Upper lobe of left lung (tissue), 6 donors: ENCODE measurements at places on chromosomes 4 and X. TPM values are rescaled to one million over a fixed set of nuclear protein-coding genes. Genes with fewer than 3 reads are reported as not detected.
A peak's percentile ranks its signal among the peaks of the same experiment; 100 is the strongest.

DNA sequence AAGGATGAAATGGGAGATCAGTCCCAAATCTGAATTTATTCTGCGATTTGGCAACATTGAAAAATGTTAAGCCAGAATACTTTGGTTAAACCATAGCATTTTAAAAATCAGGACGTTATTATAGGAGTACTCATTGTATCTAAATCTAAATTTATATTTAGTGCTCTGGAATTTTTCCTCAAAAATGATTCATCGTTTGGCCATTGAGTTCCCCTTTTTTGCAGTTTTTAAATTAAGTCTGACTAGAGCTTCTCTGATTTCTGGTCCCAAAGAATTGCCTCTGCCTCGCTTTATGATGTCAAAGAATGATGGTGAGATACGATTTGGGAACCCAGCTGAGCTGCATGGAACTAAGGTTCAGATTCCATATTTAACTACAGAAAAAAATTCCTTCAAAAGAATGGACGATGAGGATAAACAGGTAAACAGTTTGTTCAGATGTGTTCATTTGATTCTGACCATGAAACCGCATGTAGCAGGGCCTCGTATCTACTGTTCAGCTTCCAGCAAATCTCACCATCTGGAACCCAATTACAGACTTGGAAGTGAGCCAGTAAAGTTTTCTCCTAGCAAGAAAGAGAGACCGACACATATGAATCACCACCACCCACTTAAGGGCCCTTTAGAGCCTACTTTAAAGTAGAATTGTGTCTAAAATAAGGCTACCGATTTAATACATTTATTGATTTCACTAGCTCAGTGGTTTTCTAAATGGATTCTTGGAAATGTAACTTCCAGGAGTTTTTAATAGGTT lies 75.6 kb downstream of the REPS2 start:
- no peaks in the 10 kb centered on the region for H3K27me3 ChIP-seq
- no peaks in the 10 kb centered on the region for H3K4me1 ChIP-seq
- no peak overlapping the region for H3K27ac ChIP-seq
- no peak for DNase-seq
- H3K36me3 ChIP-seq, result no peaks in the 10 kb centered on the region

DNA sequence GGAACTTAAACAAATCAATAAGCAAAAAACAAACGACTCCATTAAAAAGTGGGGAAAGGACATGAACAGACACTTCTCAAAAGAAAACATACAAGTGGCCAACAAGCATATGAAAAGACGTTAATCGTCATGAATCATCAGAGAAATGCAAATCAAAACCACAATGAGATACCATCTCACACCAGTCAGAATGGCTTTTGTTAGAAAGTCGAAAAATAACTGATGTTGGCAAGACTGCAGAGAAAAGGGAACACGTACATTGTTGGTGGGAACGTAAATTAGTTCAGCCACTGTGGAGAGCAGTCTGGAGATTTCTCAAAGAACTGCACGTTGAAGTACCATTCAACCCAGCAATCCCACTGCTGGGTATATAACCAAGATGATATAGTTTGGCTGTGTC lies 23.7 kb downstream of the NEUROG2 start:
- no peak overlapping the region for H3K27ac ChIP-seq
- H3K4me3 ChIP-seq, result no peak overlapping the region
- no peaks in the 10 kb centered on the region for H3K4me1 ChIP-seq
- H3K27me3 ChIP-seq, result no peaks in the 10 kb centered on the region

DNA sequence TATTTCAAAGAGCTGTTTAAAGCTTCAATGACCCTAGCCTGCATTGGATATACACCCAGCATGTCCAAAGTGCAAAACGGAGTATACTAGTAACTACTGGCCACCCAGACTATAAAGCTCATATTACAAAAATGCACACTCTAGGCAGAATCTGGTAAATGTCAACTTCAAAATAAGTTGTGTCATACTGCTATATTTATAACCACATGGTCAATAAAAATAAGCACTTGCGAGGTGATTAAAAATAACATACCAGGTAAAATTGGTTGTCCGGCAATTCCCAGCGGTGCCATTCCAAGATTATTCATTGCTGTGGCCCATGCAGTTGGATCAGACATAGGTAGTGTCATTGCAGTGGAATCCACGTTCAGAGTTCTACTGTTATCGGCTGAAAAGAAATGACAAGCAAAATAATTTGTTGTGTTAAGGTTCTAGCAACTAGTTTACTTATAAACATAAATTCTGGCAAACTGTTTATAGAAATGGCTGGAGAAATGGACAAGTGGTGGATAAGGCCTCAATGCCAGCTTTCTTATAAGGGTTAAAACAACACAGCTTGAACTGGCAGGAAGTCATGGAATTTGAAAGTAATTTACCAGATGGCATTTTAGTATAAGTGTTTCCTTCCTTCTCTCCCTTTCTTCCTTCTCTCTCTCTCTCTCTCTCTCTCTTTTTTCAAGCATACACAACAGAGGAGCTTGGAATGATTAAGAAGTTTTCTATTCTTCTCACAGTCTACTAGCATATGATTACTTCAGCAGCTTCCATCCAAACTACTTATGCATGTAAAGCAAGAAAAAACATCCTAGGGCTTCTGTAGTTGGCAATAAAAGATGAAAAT lies 199.9 kb downstream of the ENOX2 start:
- no peaks in the 10 kb centered on the region for H3K4me1 ChIP-seq
- no peak for DNase-seq
- H3K4me3 ChIP-seq, result no peak overlapping the region
- H3K27ac ChIP-seq, result no peak overlapping the region

- H3K36me3 ChIP-seq, result no peaks in the 10 kb centered on the region
- DNase-seq, result peak; percentile 87
- no peaks in the 10 kb centered on the region for H3K27me3 ChIP-seq
- H3K4me1 ChIP-seq, result peaks cover 13% of the 10 kb centered on the region
- no peak overlapping the region for H3K27ac ChIP-seq
- no peak overlapping the region for H3K4me3 ChIP-seq
Observed at GRCh38 chr4:38275331-38276100, 315.3 kb downstream of the PTTG2 start.

DNA sequence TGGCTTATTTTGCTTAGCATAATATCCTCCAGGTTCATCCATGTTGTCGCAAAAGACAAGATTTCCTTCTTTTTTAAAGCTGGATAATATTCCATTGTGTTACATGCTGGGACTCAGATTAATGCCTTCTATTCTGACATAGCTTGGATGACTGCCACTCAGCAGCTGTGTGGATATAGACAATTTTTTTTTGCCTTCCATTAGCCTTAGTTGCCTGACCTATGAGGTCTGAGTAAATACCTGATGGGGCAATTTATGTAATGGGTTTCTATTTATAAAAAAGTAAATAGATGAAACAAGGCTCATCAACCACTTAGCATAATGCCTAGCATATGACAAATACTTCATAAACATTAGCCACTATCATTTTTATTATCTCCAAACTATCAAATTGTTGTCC lies 515.4 kb downstream of the ZNF674 start:
- no peak overlapping the region for H3K27ac ChIP-seq
- H3K4me3 ChIP-seq, result no peak overlapping the region
- no peaks in the 10 kb centered on the region for H3K4me1 ChIP-seq

- H3K36me3 ChIP-seq, result no peaks in the 10 kb centered on the region
- no peaks in the 10 kb centered on the region for H3K27me3 ChIP-seq
- H3K4me3 ChIP-seq, result no peak overlapping the region
- no peak for DNase-seq
- H3K4me1 ChIP-seq, result no peaks in the 10 kb centered on the region
Observed at GRCh38 chr4:34861666-34862065, 1382.6 kb downstream of the ARAP2 start.

- no peak overlapping the region for H3K4me3 ChIP-seq
- no peaks in the 10 kb centered on the region for H3K36me3 ChIP-seq
- H3K27me3 ChIP-seq, result no peaks in the 10 kb centered on the region
- DNase-seq, result no peak
- H3K27ac ChIP-seq, result no peak overlapping the region
Observed at GRCh38 chr4:38368613-38369012, 295.4 kb upstream of the KLF3 start.

- H3K4me1 ChIP-seq, result peaks cover 15% of the 10 kb centered on the region
- H3K36me3 ChIP-seq, result no peaks in the 10 kb centered on the region
- H3K27me3 ChIP-seq, result no peaks in the 10 kb centered on the region
- peak overlapping the region; percentile 42 for H3K27ac ChIP-seq
- DNase-seq, result peak; percentile 39
Observed at GRCh38 chr4:86033171-86033570, 326.7 kb downstream of the MAPK10 start.

The CT83 gene
- total RNA-seq, result not detected

DNA sequence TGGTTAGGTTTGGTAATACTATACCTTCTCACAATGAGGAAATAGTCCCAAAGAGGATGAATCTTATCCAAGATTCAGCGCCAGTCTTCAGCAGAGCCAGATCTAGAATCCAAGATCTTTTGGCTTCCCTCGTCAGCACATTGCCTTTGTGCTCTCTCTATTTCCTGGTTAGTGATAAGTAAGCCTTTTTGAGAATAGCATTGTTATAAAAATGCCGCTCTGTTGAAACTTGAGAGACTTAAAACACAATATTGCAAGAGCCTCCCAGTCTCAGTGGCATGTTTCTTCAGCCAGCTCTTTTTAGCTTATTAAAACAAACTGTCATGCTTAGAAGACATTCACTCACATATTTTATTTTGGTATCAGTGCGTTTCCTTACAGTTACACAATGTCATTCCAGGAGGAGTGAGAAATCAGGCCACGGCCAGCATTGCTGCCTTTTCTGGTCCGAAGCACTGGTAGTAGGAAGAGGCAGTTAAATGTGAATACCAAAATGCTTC lies 141.4 kb downstream of the KLHL8 start:
- H3K27me3 ChIP-seq, result no peaks in the 10 kb centered on the region
- no peaks in the 10 kb centered on the region for H3K36me3 ChIP-seq
- H3K4me1 ChIP-seq, result peaks cover 58% of the 10 kb centered on the region
- peak overlapping the region; percentile 63 for H3K27ac ChIP-seq
- H3K4me3 ChIP-seq, result no peak overlapping the region

DNA sequence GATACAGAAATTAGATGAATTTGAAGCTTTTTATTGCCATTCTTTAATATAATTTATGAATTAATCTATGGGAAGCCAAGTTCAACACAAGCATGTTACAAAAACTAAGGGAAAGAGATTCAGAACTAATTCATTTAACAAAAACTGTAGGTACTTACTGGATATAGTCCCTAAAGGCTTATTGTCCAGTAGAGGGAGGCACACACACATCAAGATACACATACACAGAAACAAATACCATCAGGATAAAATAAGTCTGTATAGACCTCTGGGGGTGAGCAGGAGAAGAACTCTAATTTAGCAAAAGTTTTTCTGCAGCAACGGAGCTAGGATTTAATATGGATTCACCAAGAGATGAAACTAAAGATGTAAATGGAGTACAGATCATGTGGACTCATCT lies 83.0 kb upstream of the IL13RA1 start:
- no peaks in the 10 kb centered on the region for H3K4me1 ChIP-seq
- H3K4me3 ChIP-seq, result no peak overlapping the region
- no peaks in the 10 kb centered on the region for H3K36me3 ChIP-seq
- DNase-seq, result no peak
- H3K27ac ChIP-seq, result no peak overlapping the region

The RAB33A gene
- 0.29 TPM for total RNA-seq

The LUZP4 gene
- not detected for total RNA-seq

DNA sequence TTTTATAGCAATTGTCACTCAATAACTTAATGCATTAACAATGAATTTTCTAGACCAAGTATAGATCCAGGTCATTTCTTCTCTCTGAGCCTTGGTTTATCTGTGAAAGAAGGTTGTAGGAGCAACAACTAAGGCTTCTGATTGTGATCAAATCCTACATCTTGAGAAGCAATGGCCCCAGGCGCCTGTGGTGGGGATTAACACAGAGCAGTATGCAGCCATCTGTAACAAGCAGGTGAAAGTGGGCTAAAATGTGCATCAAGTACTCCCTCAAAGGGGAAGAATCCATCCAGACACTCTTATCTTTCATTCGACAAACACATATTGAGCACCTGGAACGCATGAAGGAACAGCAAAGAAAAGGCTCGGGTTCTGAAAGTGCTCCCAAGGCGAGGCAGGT lies 19.1 kb upstream of the SETD7 start:
- no peak for DNase-seq
- H3K36me3 ChIP-seq, result no peaks in the 10 kb centered on the region
- H3K4me1 ChIP-seq, result no peaks in the 10 kb centered on the region
- H3K27me3 ChIP-seq, result no peaks in the 10 kb centered on the region

The CACNA1F gene
- 0.51 TPM for total RNA-seq

DNA sequence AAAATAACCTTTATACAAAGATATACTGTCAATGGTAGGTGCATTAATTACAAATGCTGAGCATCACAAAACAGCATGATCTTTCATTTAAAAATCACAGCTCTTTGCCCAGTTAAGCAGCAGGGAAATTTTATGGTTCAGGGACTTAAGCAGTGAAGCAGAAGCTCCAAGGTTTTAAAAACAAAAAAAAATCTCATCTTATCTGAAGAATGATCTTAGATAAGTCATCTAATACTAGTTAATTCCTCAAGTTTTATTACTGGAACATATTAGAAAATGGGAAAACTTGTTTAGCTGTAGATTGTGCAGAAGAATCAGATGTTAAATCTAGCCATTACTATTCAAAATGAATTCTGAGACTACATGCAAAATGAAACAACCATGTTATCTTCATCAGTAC lies 289.9 kb downstream of the GASK1B start:
- H3K4me3 ChIP-seq, result no peak overlapping the region
- H3K4me1 ChIP-seq, result no peaks in the 10 kb centered on the region
- no peaks in the 10 kb centered on the region for H3K27me3 ChIP-seq
- DNase-seq, result no peak
- no peaks in the 10 kb centered on the region for H3K36me3 ChIP-seq
- no peak overlapping the region for H3K27ac ChIP-seq

- H3K36me3 ChIP-seq, result no peaks in the 10 kb centered on the region
- no peak for DNase-seq
- no peak overlapping the region for H3K27ac ChIP-seq
- H3K4me1 ChIP-seq, result peaks cover 33% of the 10 kb centered on the region
- H3K4me3 ChIP-seq, result no peak overlapping the region
Observed at GRCh38 chr4:4858527-4859324, 739 bp upstream of the MSX1 start.

DNA sequence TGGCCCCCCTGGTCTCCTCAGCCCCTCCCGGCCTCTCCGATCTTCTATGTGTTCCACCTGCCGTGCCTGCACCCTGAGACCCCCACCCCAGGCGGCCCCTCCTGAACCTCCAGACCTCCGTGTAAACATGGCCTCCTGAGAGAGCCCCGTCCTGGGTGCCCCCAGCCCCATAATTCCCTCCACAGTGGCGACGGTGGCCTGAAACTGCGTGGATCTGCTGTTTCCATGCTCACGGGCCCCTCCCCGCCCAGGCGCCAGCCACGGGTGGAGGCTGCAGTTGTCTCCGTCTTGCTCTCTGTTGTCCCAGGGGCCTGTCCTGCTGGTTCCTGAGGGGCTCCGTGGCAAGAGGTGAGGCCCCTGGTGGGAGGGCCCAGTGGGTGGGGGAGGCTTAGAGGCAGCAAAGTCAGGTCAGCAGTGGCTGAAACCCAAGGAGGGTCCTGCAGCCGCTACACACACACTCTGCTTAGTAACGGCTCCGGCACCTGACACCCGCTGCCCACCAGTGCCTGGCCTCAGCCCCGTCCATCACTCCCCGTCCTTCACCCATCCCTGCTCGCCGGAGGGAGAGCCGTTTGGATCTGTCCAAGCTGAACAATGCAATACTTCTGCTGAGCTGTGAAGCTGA lies 75.8 kb downstream of the FAM53A start:
- H3K4me1 ChIP-seq, result peaks cover 10% of the 10 kb centered on the region
- no peaks in the 10 kb centered on the region for H3K36me3 ChIP-seq
- H3K27ac ChIP-seq, result no peak overlapping the region
- H3K27me3 ChIP-seq, result no peaks in the 10 kb centered on the region
- DNase-seq, result no peak

- no peak overlapping the region for H3K27ac ChIP-seq
- no peak overlapping the region for H3K4me3 ChIP-seq
- H3K36me3 ChIP-seq, result no peaks in the 10 kb centered on the region
- no peaks in the 10 kb centered on the region for H3K4me1 ChIP-seq
- no peak for DNase-seq
Observed at GRCh38 chrX:38841750-38842149, 40.5 kb downstream of the MID1IP1 start.

The AMTN gene
- not detected for total RNA-seq
